ENCODE measurements at places on chromosomes 16 and 17. TPM values are rescaled to one million over a fixed set of nuclear protein-coding genes. Genes with fewer than 3 reads are reported as not detected.

DNA sequence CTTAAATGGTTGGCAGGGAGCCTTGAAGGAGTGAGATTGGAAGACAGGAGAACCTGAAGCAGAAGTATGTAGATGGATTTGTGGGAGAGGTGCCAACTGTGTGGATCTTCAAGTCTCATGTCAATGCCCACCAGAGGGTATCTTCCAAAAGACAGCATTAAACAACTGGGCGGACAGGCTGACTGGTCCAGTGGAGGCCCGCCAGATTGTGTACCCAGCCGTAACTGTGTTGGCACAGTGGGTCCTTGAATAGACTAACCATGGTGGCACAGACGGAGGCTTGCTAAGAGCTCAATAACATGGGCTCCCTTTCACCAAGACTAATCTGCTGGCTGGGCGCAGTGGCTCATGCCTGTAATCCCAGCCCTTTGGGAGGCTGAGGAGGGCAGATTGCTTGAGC is 24.2 kb upstream of the RBBP6 start:
- DNase-seq = no peak

DNA sequence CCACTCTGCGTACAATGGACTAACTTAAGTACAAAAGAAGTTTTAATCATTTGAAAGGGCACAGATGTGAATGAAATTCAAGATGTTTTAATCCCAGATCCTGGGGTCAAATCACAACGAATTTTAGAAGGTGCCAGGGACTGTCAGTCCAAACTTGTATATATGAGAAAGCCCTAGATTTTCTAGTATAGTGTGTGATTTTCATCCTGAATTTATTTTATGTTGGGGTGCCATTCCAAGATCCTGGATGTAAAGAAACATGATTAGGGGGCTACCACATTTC is 64.3 kb downstream of the TUBD1 start:
- no peak for DNase-seq

The CDRT15L2 gene
- total RNA-seq = not detected

The SLC13A5 gene
- not detected for total RNA-seq

DNA sequence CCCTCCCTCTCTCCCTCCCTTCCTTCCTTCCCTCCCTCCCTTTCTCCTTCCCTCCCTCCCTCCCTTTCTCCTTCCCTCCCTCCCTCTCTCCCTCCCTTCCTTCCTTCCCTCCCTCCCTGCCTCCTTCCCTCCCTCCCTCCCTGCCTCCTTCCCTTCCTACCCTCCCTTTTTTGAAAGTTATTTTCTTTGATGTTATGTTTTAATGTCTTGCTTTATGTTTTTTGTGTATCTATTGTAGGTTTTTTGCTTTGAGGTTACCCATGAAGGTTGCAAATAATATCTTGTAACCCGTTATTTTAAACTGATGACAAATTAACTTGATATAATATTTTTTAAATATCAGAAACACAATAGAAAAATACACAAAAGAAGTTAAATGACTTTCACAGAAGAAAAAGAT is 96.2 kb downstream of the SSH2 start:
- DNase-seq = no peak

The HS3ST2 gene
- total RNA-seq = 0.17 TPM

DNA sequence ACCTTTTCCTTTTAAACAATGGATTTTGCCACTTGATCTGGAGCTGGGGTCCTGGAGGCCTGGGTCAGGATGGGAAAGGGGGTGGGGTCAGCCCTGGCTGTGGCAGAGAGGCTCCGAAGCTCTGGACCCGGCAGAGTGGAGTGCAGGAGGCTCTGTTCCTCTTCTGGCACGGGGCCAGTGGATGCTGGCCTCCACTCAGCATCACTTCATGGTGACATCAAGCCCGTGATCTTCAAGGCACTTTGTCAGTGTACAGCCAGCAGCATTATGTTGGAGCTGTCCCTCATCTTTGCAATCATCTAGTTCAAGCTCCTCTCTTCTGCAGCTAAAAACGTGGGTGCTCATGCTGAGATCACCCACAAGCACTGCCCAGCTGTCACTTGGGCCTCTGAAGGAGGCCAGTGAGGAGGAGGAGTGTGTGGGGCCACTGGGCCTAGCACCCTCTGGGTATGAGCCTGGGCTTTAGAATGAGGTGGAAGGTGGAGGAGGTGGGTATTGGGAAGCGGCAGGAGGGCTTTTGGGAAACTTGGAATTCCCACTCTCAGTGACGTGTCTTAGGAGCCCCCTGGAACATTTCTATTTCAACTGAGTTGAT is 45.9 kb upstream of the MGAT5B start:
- no peak for DNase-seq

DNA sequence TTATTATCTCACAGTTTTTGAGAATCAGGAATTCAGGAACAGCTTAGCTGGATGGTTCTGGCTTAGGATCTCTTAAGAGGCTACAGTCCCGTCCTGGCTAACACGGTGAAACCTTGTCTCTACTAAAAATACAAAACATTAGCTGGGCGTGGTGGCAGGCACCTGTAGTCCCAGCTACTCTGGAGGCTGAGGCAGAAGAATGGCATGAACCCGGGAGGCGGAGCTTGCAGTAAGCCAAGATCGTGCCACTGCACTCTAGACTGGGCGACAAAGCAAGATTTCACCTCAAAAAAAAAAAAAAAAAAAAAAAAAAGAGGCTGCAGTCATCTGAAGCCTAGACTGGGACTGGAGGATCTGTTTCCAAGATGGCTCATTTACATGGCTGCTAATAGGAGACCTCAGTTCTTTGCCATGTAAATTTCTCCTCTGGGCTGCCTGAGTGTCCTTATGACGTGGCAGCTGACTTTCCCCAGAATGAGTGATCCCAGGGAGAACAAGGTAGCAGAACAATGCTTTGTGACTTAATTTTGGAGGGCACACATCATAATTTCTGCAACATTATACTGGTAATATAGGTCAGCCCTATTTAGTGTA is 95.8 kb upstream of the CORO6 start:
- DNase-seq = no peak

The PRR35 gene
- not detected for total RNA-seq

The CACNG3 gene
- total RNA-seq = not detected

GRCh38 chr17:5715478-5715877 is 131.2 kb upstream of the NLRP1 start:
- DNase-seq = no peak

DNA sequence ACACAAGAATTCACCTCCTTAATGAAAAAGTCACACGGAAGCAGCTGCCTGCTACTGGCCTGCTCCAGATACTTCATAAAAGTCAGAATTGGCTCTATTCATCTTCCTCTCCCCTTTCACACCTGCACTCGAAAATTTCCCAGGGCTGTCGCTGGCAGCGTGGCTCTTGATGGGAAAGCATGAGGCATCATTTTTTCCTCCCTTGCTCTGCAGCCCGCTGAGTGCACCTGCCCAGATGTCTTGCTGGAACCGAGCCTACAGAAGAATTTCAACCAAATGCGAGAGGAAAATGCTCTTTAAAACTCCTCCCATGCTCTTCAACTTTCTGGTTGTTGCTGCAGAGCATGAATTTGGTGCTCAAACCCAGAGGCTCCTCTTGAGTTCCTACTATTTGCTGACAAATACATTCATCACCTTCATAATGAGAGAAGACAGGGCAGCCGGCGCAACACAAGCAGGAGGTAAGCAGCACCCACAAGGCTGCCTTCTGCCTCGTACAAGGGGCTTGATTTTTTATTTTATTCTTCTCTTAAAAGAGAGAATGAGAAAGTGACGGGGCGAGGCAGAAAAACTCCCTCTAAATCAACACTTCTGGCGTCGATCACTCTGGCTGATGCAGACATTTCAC is 146.8 kb downstream of the ZFHX3 start:
- DNase-seq = no peak

DNA sequence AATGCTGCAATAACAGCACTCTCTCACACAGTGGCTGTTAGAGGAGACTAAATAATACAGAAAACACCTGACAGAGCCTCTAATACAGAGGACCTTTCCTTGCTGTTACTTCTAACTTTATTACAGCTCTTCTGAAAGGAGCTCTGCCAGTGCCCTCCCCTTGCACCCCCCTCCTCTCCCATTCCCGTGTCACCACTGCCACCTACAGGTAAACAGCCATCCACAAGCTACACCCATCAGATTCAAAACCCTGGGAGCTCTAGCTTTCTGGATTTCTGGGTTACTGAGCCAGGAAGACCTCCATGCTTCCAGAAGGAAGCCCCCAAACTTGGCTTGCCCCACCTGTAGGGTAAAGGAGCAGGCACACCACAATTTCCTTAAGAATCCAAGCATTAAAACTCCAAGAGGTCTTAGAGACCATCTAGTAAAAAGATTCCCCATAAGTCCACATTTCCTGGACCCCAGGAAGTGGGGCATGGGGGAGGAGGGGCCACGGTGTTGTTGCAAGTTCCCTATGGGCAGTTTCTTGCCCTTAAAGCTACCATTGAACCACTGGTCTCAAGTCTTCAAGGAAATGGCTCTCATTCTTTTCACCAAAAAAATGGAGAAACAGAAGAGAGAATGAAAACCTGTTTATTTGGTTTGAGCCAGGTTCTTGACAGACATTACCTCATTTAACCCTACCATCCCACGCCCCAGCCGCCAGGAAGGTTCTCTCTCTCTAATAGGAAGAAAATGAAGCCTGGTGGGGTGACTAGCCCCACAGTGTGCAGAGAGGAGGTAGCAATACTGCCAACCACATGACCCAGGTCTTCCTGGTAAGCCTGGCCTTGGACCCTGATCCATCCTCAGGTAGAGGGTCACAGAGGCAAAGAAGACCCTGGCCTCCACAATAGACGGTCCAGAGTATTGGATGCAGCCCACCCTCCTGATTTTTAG is 52.8 kb downstream of the TOM1L2 start:
- DNase-seq = peak; percentile 69

DNA sequence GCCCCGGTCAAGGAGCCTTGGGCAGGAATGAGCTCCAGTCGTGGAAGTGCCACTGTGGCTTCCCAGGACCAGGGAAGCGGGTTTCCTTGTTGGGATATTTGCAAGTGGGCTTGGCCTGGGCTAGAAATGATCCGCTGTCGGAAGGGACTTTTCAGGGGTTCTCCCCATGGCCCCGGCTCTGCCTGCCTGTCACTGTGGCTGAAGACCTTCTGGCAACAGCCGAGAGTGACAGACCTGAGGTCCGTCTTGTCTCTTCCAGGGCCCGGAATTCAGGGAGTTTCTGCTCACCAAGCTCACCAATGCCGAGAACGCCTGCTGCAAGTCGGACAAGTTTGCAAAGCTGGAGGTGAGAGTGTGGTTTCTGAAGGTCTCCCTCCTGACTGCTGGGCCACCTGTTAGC is 57.7 kb downstream of the OR1D5 start:
- DNase-seq = peak; percentile 17

DNA sequence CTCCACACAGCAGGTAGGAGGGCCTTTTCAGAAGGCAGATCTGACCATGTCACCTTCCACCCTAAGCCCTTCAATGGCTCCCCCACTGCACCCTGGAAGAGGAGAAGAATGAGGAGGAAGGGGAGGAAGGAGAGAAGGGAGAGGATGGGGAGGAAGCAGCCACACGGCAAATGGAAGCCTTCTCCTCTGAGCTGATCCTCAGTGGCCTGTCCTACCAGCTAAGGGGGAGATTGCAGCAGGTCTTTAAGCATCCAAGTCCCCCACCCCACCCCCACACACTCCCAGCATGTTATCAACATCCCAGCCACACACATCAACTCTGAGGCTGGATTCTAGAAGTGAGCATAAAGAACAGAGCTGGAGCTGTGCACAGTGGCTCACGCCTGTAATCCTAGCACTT is 46.2 kb upstream of the RBFOX3 start:
- no peak for DNase-seq

The PDK2 gene
- total RNA-seq = 277 TPM

The FBXO47 gene
- total RNA-seq = not detected

DNA sequence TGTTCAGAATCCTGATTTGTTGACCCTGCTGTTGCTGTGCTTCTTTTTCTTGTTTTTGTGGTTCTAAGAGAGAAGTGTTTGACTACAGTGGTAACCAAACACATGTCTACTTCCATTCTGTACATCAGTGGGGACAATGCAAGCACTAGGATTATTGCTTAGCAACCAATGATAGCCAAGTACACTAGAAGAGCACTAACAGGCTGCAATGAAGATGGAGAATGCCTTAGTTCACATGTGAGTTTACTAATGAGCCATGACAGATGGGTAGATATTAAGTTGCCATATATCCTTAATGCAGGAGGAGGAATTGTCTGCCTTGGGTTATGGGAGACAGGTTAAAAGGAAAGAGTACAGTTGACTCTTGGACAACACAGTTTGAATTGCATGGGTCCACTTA is 8.3 kb downstream of the EFCAB5 start:
- no peak for DNase-seq

GRCh38 chr16:27217256-27217655 is 13.9 kb downstream of the KDM8 start:
- no peak for DNase-seq

DNA sequence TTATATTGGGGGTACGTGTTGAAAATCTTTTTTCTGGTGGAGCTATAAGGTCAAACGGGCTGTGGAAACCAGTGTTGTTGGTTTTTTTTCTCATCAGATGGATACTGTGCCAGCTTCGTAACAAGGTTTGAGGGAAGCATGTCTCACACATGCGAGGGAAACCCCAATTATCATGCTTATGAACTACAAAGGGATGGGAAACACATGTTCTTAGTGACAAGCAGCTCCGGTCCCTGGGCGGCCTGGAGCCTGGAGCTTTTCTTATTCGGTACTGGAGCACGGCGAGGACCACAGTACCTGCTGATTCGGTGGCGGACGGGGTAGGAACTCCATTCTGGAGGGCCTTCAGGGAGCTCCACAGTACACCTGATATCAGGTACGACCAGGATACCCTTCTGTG is 12.5 kb downstream of the SLC43A2 start:
- no peak for DNase-seq

The ABCC11 gene
- not detected for total RNA-seq

- DNase-seq = no peak
Observed at GRCh38 chr17:30524847-30525246, 47.6 kb downstream of the GOSR1 start.

DNA sequence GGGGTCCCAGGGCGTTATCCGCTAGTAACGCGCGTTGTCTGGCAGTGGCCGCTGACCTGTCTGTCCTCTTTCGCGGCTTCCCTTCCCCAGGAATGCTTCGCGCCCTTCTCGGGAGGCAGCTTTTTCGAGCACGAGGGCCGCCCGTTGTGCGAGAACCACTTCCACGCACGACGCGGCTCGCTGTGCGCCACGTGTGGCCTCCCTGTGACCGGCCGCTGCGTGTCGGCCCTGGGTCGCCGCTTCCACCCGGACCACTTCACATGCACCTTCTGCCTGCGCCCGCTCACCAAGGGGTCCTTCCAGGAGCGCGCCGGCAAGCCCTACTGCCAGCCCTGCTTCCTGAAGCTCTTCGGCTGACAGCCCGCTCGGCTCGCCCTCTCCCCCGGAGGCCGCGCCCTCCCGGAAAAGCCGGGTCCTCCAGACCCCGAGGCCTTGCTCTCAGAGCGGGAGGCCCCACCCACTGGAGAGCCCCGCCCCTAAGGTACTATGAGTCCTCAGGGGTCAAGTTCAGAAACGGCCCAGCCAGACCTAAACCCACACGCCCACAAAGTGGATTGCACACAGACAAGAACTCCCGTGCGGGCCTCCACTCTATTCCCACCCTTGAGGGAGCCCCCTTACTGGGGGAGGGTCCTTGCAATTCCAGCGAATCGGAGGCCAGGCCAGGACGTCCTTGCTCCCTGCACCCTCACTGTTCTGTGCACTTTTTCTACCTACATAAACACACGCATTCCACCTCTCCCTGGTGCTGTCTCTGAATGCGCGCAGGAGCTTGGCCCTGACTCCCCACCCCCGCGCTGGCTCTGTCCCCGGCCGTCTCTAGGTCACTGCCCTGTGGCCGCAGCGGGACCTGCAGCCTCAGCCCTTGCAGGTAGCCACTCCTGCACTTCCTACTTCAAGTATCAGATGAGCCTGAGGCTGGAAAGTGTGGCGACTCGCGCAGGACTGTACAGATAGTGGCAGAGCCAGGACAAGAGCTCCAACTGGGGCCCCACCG is 5.4 kb upstream of the SLC5A2 start:
- DNase-seq = no peak

The CRYM gene
- total RNA-seq = 78.2 TPM

Measured in left ventricle myocardium superior (tissue), 1 donor.